ENCODE measurements at places on chromosomes 12 and 14. TPM values are rescaled to one million over a fixed set of nuclear protein-coding genes. Genes with fewer than 3 reads are reported as not detected.

- H3K4me1 ChIP-seq, result no peaks in the 10 kb centered on the region
- no peak overlapping the region for H3K4me3 ChIP-seq
- no peak for DNase-seq
- H3K36me3 ChIP-seq, result no peaks in the 10 kb centered on the region
- H3K27ac ChIP-seq, result no peak overlapping the region
Measured at GRCh38 chr14:74703043-74703442, 9.8 kb downstream of the AREL1 start.

GRCh38 chr12:124434354-124434753 lies 133.1 kb downstream of the NCOR2 start:
- H3K36me3 ChIP-seq, result no peaks in the 10 kb centered on the region
- no peak for DNase-seq
- H3K4me1 ChIP-seq, result no peaks in the 10 kb centered on the region
- H3K4me3 ChIP-seq, result no peak overlapping the region

GRCh38 chr14:94773655-94774343 lies 3.9 kb upstream of the GSC start:
- H3K27me3 ChIP-seq, result peaks cover 72% of the 10 kb centered on the region
- H3K4me1 ChIP-seq, result peaks cover 10% of the 10 kb centered on the region
- no peak overlapping the region for H3K27ac ChIP-seq

GRCh38 chr12:66062290-66062625 lies 68.3 kb downstream of the LLPH start:
- no peak overlapping the region for H3K27ac ChIP-seq
- H3K36me3 ChIP-seq, result no peaks in the 10 kb centered on the region
- no peaks in the 10 kb centered on the region for H3K4me1 ChIP-seq

GRCh38 chr12:65840793-65841670 lies 16.7 kb downstream of the HMGA2 start:
- H3K4me3 ChIP-seq, result no peak overlapping the region
- no peak for DNase-seq
- no peaks in the 10 kb centered on the region for H3K36me3 ChIP-seq
- no peaks in the 10 kb centered on the region for H3K4me1 ChIP-seq

- no peaks in the 10 kb centered on the region for H3K36me3 ChIP-seq
- no peaks in the 10 kb centered on the region for H3K27me3 ChIP-seq
- no peaks in the 10 kb centered on the region for H3K4me1 ChIP-seq
- no peak for DNase-seq
Measured at GRCh38 chr12:59077153-59077552, 156.8 kb upstream of the LRIG3 start.

GRCh38 chr12:52907092-52907810 lies 2.4 kb upstream of the KRT8 start:
- H3K36me3 ChIP-seq, result no peaks in the 10 kb centered on the region
- peaks cover 4% of the 10 kb centered on the region for H3K4me1 ChIP-seq
- H3K4me3 ChIP-seq, result no peak overlapping the region
- H3K27me3 ChIP-seq, result no peaks in the 10 kb centered on the region

DNA sequence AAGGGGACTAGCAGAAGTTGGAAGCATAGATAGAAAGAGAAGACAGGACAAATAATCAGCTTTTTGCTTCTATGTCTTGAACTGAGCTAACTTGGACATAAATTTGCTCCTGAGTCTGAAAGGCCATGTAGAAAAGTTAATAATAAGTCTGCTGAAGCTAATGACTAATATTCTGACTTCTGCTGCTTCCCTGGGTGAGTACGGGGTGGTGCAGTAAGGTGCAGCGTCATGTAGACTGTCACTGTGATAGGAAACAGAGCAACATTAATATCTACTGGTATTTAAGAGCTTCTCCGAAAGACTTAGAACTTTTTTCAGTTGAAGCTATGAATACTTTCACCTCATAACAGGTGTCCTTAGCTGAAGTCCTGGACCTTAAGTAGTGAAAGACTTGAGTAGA lies 34.1 kb upstream of the CPM start:
- no peaks in the 10 kb centered on the region for H3K36me3 ChIP-seq
- DNase-seq, result no peak
- H3K4me3 ChIP-seq, result no peak overlapping the region
- no peaks in the 10 kb centered on the region for H3K27me3 ChIP-seq
- no peaks in the 10 kb centered on the region for H3K4me1 ChIP-seq

- H3K36me3 ChIP-seq, result no peaks in the 10 kb centered on the region
- H3K27ac ChIP-seq, result no peak overlapping the region
- no peak for DNase-seq
- no peak overlapping the region for H3K4me3 ChIP-seq
- peaks cover 6% of the 10 kb centered on the region for H3K4me1 ChIP-seq
Measured at GRCh38 chr12:2963154-2963759, 4.1 kb downstream of the TEAD4 start.

GRCh38 chr12:112121780-112122565 lies 3.4 kb upstream of the TRAFD1 start:
- peak; percentile 52 for DNase-seq
- H3K27ac ChIP-seq, result peak overlapping the region; percentile 53
- H3K4me1 ChIP-seq, result peaks cover 4% of the 10 kb centered on the region
- no peaks in the 10 kb centered on the region for H3K27me3 ChIP-seq

- H3K36me3 ChIP-seq, result no peaks in the 10 kb centered on the region
- no peak for DNase-seq
- H3K27me3 ChIP-seq, result no peaks in the 10 kb centered on the region
- H3K27ac ChIP-seq, result peak overlapping the region; percentile 97
- H3K4me3 ChIP-seq, result no peak overlapping the region
Measured at GRCh38 chr12:52149651-52150241, 42.1 kb downstream of the KRT80 start.

- no peaks in the 10 kb centered on the region for H3K36me3 ChIP-seq
- DNase-seq, result no peak
- H3K27me3 ChIP-seq, result no peaks in the 10 kb centered on the region
- H3K27ac ChIP-seq, result no peak overlapping the region
- H3K4me1 ChIP-seq, result no peaks in the 10 kb centered on the region
Measured at GRCh38 chr12:80838708-80839107, 99.0 kb downstream of the LIN7A start.

DNA sequence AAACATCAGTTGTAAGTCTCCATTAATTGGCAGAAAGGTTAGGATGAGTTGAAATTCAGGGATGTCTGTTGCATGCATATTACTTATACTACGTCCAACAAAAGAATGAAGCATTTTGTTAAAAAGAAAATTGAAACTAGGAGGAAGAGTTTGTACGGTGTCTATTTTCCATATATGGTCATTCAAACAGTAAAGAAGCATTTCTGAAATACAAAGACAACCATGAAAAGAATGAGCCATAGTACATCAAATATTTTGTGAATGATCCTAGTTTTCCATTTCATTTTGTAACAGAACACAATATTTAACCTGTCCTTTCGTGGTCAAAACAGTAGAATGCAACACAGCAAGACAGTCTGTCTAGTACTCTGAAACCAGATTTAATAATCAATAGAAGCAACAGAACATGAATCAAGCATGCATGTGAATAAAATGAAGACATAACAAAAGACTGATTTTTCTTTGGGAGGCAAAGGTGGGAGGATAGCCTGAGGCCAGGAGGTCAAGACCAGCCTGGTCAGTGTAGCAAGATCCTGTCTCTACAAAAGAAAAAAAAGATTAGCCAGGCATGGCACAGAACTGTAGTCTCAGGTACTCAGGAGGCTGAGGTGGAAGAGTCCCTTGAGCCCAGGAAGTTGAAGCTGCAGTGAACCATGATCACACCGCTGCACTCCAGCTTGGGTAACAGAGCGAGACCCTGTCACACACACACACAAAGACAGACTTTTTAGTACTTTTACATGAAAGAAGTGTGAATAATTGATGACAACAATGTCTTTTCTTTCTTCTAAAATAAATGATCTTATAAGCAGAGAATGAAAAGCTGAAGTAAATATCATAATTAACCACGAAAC lies 156.0 kb downstream of the LRIG3 start:
- H3K27ac ChIP-seq, result no peak overlapping the region
- no peaks in the 10 kb centered on the region for H3K27me3 ChIP-seq
- no peaks in the 10 kb centered on the region for H3K4me1 ChIP-seq
- H3K4me3 ChIP-seq, result no peak overlapping the region
- no peak for DNase-seq
- no peaks in the 10 kb centered on the region for H3K36me3 ChIP-seq

- H3K36me3 ChIP-seq, result no peaks in the 10 kb centered on the region
- H3K27ac ChIP-seq, result peak overlapping the region; percentile 99
- peak; percentile 33 for DNase-seq
- peak overlapping the region; percentile 94 for H3K4me3 ChIP-seq
Measured at GRCh38 chr12:67651132-67651695, 2.7 kb downstream of the DYRK2 start.

- no peak overlapping the region for H3K4me3 ChIP-seq
- H3K4me1 ChIP-seq, result no peaks in the 10 kb centered on the region
- DNase-seq, result no peak
- H3K27me3 ChIP-seq, result peaks cover 4% of the 10 kb centered on the region
Measured at GRCh38 chr12:65695113-65695865, 129.0 kb upstream of the HMGA2 start.

DNA sequence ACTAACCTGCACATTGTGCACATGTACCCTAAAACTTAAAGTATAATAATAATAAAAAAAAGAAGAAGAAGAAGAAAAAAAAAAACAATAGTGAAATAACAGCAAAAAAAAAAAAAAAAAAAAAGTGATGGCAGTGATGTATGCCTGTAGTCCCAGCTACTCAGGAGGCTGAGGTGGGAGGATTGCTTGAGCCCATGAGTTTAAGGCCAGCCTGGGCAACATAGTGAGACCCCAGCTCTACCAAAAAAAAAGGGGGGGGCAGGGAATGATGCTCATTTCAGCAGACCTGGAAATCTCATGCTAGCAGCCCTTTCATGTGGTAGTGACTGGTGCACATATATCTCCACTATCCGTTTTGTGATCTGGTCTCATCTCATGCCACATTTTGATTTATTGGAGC lies 20.8 kb downstream of the TRAFD1 start:
- H3K4me3 ChIP-seq, result no peak overlapping the region
- no peaks in the 10 kb centered on the region for H3K27me3 ChIP-seq
- H3K36me3 ChIP-seq, result peaks cover 31% of the 10 kb centered on the region
- no peaks in the 10 kb centered on the region for H3K4me1 ChIP-seq
- no peak overlapping the region for H3K27ac ChIP-seq

DNA sequence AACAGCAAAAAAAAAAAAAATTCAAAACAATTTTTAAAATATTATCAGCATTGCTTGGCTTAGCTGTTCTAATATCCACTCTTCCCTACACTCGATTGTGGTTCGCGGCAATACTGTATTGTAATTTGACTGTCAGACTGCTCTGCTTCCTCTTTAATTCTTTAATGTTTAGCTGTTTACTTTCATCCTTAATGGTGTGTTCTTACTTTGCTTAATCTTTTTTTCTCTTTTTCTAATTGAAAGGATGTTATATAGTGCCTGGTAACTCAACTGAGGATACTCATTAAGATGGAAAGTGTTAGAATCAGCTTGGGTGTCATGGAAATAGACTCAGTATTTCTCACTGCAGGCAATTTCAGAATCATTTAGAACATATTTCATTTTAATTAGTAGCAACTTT lies 2.0 kb downstream of the ANO4 start:
- H3K27me3 ChIP-seq, result no peaks in the 10 kb centered on the region
- H3K4me1 ChIP-seq, result no peaks in the 10 kb centered on the region
- H3K4me3 ChIP-seq, result no peak overlapping the region
- no peak for DNase-seq
- no peak overlapping the region for H3K27ac ChIP-seq
- H3K36me3 ChIP-seq, result no peaks in the 10 kb centered on the region

DNA sequence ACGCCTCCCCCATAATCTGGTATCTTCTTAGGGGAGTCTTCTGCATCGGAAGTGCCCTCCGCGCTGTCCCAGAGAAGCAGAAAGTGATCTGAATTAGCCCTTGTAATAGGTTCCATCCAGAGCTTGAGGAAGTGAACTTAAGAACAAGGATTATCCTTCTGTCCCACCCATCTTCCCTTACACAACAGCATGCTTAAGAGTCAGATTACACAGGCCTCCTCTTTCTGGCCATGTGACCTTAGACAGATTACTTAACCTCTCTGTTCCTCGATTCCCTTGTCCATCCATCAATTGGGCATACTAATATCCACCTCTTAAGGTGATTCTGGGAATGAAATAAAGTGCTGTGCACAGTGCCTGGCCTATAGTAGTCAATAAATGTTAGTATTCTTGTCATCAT lies 11.4 kb downstream of the CABP1 start:
- H3K27ac ChIP-seq, result no peak overlapping the region
- no peaks in the 10 kb centered on the region for H3K36me3 ChIP-seq
- H3K4me1 ChIP-seq, result no peaks in the 10 kb centered on the region
- no peak for DNase-seq
- H3K4me3 ChIP-seq, result no peak overlapping the region

- no peak overlapping the region for H3K27ac ChIP-seq
- no peak for DNase-seq
- H3K4me3 ChIP-seq, result no peak overlapping the region
- peaks cover 5% of the 10 kb centered on the region for H3K27me3 ChIP-seq
- no peaks in the 10 kb centered on the region for H3K36me3 ChIP-seq
Measured at GRCh38 chr12:212415-212714, 1.6 kb downstream of the SLC6A12 start.

DNA sequence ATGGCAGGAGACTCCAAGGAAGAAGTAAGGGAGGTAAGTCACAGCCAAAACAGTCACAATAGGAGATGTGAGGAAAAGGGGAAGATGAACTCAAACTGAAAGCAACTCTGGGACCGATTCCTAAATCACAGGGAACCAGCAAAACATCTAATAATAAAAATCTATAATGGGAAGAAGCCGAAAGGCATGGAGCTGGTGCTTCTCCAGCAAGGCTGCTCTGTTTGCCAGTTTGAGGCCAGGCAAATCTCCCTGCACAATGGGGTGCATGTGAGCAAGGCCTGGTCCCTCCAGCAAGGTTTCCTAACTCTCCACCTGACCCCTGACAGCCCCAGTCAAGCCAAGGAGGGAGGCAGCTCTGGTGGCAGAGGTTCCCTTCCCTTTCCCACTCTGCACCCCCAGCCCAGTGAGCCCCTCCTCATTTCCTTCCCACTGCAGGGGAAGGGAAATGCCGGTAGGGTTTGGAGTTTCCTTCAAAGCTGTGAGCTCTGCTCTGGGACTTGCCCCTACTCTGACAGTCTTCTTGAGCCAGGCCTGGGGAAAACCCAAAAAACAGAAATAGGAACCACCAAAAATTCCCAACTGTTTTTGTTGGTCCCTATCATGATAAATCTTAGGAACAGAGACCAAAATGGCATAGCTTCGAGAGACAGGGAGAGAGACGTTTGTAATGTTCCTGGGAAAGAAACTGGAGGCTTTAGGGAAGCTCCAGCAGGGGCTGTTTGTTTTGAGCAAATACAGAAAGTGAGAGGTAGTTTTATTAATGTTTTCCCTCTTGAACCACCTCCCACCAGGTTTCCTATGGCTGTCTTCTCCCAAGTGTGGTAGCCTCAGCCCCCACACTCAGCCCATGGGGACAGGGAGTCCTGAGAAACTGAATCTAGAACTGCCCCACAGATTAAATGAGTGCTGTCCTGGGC lies 34.6 kb downstream of the FMNL3 start:
- H3K36me3 ChIP-seq, result no peaks in the 10 kb centered on the region
- no peaks in the 10 kb centered on the region for H3K27me3 ChIP-seq
- no peak for DNase-seq
- H3K4me3 ChIP-seq, result no peak overlapping the region
- peak overlapping the region; percentile 89 for H3K27ac ChIP-seq

GRCh38 chr14:101118233-101118632 lies 214.7 kb upstream of the RTL1 start:
- no peak overlapping the region for H3K4me3 ChIP-seq
- no peak for DNase-seq
- no peak overlapping the region for H3K27ac ChIP-seq
- H3K36me3 ChIP-seq, result no peaks in the 10 kb centered on the region
- H3K4me1 ChIP-seq, result no peaks in the 10 kb centered on the region

C12orf54 gene
- not detected for total RNA-seq

IAPP gene
- total RNA-seq, result not detected

CPNE6 gene
- total RNA-seq, result not detected

KLRD1 gene
- total RNA-seq, result 1.1 TPM

FAM222A gene
- 5.5 TPM for total RNA-seq

COL2A1 gene
- total RNA-seq, result 1.3 TPM

CAPZA3 gene
- not detected for total RNA-seq

TEP1 gene
- total RNA-seq, result 71.3 TPM

NEUROD4 gene
- total RNA-seq, result not detected

ACOT4 gene
- total RNA-seq, result 2.9 TPM
